ENCODE measurements at places on chromosomes 2 and 18.

- DNase-seq: no peak
Observed at GRCh38 chr2:231172025-231172424, 26.4 kb upstream of the ARMC9 start.

DNA sequence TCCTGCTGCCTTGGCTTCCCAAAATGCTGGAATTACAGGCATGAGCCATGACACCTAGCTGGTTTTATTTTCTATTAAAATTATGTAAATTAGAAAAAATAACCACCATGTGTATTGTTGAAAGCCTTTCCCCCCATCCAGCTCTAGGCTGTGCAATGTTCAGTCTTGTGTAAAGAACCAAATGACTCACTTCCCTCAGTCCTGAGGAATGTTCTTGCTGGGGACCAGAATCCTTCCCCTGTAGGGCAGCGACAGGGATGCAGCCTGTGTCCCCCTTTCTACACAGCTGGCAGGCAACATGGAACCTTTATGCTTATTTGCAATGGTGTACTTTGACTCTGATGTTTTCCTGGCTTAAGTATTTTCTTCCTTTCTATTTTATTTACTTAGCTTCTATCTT lies 29.4 kb downstream of the AOX1 start:
- peak; percentile 68 for DNase-seq

- DNase-seq: peak; percentile 49
Observed at GRCh38 chr18:9613550-9614400, 584 bp downstream of the PPP4R1 start.

DNA sequence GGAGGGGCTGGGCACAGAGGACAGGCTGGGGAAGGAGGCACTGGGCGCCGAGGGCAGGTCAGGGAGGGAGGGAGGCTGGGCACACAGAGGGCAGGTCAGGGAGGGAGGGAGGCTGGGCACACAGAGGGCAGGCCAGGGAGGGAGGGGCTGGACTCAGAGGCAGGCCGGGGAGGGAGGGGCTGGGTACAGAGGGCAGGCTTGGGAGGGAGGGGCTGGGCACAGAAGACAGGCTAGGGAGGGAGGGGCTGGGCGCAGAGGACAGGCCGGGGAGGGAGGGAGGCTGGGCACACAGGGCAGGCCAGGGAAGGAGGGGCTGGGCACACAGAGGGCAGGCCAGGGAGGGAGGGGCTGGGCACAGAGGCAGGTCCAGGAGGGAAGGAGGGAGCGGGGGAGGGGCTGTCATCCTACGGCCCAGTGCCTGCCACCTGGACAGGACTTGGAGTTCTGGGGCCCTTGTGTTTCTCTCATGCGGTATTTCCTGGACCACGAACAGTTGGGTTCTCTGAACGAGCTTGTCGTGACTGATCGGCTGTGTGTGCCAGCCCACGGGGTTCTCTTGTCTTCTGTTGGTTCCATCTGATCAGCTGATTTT lies 46.7 kb upstream of the KCNG2 start:
- DNase-seq: no peak

- no peak for DNase-seq
Observed at GRCh38 chr2:158907926-158908456, 60.4 kb upstream of the TANC1 start.

- DNase-seq: no peak
Observed at GRCh38 chr2:239154971-239155805, 245.6 kb downstream of the HDAC4 start.

GRCh38 chr2:3814706-3815245 lies 111.4 kb downstream of the DCDC2C start:
- no peak for DNase-seq

All from inflammatory macrophage (primary cell).